ENCODE measurements at places on chromosomes 7 and 10.

GRCh38 chr10:131427281-131427680 lies 115.8 kb upstream of the TCERG1L start:
- DNase-seq = no peak

- DNase-seq = no peak
These were observed 104.4 kb upstream of the ANLN start for GRCh38 chr7:36285276-36285675.

DNA sequence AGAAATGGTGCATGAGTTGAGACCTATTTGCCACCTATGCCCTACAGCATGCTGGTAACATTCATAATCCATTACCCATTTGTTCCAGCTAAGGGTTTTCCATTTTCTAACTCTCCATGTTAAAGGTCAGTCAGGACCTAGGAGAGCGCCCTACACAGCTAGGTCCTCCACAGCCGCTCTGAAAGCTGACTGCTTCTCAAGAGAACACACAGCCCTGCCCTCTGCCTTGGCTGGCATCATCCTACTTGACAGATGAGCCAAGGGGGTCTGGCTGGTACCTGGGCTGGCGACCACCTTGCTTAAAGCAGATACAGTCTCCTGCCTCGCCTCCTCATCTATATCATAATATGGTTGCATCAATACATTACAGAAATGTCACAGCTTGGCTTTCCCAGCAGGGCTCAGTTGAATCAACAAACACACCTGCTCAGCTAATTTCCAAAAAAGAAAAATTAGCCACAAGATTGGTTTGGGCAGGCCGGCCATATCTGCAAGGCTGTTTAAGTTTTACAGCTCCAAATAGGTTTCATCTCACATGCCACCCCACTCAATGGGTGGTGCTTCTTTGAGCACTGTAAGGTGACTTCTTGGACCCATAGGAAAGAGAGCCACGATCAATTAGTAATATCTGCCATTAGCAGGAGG lies 17.3 kb downstream of the TLL2 start:
- DNase-seq = no peak

GRCh38 chr10:118843647-118844265 lies 89.0 kb upstream of the CACUL1 start:
- no peak for DNase-seq
